NCI-H146 (cell line): ENCODE measurements at places on chromosomes 1 and 21.

- no peak for DNase-seq
Measured at GRCh38 chr1:48831120-48831978, 54.7 kb upstream of the BEND5 start.

DNA sequence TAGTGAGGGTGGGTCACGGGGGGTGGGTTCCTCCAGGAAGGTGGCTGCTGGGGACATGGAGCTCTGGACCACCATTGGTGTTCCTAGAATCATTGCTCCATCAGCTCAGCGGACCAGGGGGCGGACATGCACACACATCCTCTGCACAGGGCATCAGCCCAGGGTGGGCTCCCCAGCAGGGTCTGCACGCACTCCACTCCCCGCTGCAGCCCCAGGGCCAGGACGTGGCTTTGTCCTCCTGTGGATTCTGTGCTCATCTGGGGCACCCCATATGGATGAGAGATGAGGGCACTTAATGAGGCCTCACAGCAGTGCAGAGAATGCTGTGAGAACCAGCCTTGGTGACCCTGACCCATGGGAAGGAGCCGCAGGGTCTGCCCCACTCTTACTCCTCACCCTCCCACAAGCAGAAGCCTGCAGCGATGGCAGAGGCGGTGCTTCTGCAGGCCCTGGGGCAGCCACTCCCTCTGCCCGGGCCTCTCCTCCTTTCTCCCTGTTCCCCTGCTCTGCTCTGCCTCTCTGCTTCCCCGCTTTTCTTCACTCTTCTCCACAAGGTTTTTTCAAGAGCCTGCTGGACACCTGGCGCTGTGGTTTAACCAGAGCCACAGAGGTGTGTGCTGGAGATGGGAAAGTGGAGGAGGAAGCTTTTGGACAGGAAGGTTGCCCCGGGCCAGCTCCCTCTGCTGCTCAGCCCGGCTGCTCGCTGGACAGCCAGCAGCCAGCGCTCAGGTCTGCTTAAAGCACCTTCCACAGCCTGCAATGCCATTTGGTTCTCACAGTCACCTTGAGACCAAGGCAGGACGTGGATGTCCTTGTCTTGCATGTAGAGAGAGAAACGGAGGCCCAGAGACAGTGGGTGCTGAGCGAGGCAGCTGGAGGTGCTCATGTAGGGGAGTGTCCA, 26.3 kb upstream of the PCBP3 start:
- no peak for DNase-seq

GRCh38 chr1:107132780-107133179, 8.1 kb upstream of the NTNG1 start:
- DNase-seq = no peak

GRCh38 chr1:209800984-209801834, 4.7 kb downstream of the IRF6 start:
- no peak for DNase-seq

GRCh38 chr1:75787524-75787923, 1.5 kb downstream of the RABGGTB start:
- DNase-seq = no peak

GRCh38 chr1:196502437-196502836, 105.8 kb downstream of the KCNT2 start:
- no peak for DNase-seq

DNA sequence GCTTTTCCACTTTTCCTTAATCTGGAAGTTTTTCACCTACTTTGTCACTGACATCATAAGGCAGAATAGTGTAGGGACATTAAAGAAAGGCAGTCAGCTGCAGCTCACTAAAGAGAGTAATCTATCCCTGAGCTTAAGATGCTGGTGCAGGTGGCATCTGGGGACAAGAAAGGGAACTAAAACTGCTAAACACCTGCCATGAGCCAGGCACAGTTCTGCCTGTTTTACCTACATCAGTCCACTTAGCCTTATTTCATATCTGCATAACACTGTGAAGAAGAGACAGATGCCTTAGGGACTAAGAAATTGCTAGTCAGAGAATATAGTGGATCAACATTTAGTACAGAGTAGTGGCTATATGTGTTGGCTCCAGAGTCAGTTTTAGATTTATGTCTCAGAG, 88.1 kb downstream of the GPATCH2 start:
- no peak for DNase-seq

DNA sequence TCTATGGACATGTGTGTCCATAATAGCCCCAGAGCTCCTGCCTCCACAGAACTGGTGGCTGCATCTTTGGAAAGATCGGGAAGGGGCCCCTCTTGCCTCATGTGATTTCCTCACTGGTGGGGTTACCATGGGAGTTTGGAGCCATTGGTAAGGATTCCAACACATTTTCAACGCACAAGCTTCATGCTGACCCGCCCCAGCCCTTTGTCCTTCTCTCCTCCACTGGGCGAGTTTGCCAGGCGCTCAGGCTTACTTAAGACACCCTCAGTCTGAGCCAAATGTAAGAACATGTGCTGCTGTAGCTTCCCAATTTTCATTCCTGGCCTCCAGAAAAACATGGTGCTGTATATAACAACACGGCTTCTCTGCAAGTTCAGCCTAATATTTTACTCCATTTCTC, 72.4 kb downstream of the ATP5PO start:
- no peak for DNase-seq

DNA sequence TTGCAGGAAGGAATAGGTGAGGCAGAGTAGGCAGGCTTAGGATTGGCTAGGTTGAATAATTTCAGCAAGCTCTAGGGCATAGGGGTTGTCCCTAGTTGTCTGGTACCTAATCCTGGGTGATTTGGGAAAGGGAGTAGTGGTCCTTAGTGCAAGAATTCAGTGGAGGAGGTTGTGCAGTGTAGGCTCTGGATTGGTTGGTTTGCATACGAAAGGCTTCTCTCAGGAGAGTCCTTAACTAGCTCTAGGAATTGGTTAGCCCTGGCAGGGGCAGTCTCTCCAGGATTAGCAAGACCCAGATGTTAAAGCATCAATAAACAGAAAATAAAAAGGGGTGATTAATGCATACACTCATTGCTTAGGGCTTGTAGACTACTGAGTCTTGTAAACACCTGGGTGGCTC, 9.6 kb upstream of the CD101 start:
- no peak for DNase-seq

GRCh38 chr1:23177438-23178380, 9.1 kb upstream of the LUZP1 start:
- DNase-seq = peak; percentile 58

- no peak for DNase-seq
Measured at GRCh38 chr1:170720661-170721060, 56.7 kb downstream of the PRRX1 start.

- no peak for DNase-seq
Measured at GRCh38 chr1:54417123-54417522, 10.9 kb upstream of the SSBP3 start.

DNA sequence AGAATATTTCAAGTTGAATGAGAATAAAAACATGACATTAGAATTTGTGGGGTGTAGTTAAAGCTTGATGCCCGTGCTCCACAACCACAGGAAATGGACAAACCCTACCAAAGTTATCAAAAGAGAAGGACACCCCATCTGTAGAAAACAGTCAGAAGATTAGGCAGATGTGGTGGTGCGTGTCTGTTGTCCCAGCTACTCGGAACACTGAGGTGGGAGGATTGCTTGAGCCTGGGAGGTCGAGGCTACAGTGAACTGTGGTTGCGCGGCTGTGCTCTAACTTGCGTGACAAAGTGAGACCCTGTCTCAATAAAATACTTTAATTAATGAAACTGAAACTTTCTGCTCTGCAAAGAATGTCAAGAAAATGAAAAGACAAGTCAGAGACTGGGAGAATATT, 1.5 kb upstream of the SPATC1L start:
- no peak for DNase-seq

DNA sequence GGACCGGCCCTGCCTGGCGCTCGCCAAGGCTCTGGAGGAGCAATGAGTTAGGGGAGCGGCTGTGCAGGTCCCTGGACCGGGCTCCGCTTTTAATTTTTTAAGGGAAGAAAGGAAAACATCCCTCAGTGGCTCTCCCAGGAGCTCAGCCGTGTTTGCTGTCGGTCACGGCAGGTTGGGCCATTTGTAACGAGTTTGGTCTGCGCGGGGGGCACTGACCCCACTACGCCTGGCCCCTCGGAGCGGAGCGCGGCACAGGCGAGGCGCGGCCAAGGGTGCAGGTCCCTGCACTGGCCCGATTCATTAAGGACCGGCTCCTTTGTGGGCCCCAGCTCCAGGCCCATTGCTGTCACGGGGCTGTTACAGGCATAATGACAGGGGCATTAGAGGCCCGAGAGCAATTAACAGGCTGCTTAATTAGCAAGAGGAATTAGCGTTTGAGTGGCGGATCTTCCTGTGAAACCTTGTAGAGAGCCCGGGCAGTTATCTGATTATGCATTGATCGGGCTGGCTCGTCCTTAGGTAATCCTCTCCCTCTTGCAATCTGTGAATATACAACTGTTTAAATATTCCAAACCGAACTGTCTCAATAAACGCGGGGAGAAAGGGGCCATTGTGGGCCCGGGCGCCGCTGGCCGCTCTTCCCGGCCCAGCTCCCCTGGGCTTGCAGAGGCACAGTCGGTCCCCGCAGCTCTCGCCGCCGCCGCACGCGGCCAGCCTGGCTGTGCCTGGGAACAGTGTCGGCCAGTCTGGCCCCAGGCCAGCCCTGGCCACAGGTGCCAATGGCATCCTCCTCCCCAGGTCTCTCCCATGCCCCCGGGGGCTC, 56.8 kb downstream of the PRDM16 start:
- no peak for DNase-seq

DNA sequence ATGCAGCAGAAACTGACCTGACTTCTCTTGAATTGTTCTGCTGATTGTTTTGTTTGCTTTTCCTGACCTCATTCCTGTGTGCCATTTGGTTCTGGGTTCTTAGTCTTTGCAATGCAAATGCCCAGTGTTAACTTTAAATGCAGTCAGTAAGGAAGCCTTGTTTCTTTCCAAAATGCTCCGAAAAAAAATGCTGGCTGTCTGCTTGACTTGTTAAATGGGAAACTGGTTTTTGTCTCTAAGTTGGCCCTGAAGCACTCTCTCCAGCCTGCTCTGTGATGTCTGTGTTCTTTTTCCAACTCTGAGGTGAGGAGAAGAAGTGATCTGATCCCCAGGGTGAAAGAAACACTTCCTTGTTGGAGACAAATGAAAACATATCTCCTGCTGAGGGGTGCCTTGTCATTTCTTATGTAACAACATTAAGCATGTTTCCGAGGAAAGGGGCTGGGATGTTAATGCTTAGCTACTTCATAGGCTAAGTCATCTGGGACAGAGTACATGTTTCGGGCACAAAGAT, 256.3 kb upstream of the ADGRL4 start:
- DNase-seq = peak; percentile 25

- DNase-seq = no peak
Measured at GRCh38 chr1:70401974-70402373, 9.1 kb upstream of the CTH start.

DNA sequence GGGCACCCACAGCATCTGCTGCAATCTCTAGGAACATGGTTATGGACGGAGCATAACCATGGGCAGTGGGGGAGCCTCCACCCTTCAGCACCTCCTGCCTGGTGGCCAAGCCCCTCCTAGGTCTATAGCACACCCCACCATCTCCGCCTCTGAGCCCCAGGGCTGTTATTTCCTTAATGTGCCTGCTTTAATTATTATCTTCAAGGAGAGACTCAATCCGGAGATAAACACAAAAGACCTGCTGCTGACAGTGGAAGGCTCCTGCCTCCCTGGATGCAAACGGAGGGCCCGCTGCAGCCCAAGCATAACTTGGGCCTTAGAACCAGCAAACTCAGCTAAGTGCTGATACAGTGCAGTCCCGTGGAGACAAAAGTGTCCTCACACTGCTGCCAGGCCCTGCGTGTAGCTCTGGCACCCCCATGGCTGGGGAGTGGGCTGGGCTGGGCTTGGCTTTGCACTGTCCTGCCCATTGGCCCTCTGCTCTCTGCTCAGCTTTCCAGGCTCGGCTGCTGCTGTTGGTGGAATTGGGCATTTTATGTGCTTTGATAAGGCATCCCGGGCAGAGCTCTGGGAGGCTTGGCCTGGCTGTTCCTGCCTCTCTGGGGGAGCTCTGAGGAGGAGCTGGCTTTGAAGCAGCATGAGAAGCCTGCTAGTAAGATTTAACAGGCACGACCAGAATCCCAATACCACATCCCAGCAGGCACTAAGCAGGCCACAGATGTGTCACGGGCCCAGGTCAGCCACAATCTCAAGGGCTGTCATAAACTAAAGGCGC, 620.2 kb downstream of the PTPRU start:
- no peak for DNase-seq

DNA sequence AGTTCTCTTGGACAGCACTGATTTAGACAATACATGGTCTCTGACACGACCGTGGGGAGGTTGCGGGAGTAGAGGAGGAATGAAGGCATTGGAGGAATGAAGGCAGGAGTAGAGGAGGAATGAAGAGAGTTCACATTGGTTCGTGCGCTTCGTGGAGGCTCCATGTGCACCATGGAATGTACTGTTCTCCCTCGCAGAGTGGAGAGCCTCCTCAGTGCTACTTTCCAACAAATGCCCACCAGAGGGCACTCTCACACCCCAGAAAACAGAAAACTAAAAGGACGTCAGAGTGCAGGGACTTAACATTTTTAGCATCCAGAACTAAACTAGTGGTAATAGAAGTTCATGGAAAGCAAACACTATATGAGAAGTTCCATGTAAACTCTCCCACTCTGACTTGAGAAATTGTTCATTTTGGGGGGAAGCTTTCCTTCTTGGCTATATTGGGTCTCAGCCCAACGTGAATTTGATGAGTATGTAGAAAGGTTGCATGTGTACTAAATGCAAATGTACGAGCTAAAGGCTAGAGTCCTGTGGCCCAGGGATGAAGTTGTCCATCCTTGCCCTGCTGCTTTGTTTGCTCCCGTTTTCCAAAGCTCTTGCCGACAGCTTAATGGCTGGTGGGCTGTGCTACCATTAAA, 211.6 kb downstream of the LMX1A start:
- peak; percentile 52 for DNase-seq

DNA sequence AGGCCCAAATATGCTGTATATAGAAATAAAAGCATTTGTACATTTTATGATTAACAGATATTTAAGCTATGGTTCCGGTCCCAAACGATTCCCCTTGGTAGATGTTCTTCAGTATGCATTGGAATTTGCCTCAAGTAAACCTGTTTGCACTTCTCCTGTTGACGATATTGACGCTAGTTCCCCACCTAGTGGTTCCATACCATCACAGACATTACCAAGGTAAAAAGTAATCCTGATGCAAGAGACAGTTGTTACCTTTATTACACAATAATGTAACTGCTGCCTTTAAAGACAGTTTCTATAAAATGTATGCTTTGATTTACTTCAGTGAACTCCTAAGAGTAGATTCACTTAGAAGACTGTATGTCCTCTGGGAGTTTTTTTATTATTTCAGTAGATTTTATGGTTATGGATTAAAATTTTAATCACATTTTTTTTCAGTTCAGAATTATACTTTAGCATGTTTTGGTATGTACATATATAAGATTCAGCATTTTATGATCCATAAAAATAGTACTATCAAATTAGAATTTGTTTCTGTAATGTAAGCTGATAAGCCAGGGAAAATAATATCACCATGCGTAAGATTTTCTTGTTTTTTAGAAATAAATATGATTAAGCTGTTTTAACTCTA, 96.5 kb downstream of the USP25 start:
- DNase-seq = no peak

- no peak for DNase-seq
Measured at GRCh38 chr1:172903581-172904220, 147.0 kb downstream of the TNFSF18 start.
